ENCODE measurements at places on chromosomes 2 and 18.

DNA sequence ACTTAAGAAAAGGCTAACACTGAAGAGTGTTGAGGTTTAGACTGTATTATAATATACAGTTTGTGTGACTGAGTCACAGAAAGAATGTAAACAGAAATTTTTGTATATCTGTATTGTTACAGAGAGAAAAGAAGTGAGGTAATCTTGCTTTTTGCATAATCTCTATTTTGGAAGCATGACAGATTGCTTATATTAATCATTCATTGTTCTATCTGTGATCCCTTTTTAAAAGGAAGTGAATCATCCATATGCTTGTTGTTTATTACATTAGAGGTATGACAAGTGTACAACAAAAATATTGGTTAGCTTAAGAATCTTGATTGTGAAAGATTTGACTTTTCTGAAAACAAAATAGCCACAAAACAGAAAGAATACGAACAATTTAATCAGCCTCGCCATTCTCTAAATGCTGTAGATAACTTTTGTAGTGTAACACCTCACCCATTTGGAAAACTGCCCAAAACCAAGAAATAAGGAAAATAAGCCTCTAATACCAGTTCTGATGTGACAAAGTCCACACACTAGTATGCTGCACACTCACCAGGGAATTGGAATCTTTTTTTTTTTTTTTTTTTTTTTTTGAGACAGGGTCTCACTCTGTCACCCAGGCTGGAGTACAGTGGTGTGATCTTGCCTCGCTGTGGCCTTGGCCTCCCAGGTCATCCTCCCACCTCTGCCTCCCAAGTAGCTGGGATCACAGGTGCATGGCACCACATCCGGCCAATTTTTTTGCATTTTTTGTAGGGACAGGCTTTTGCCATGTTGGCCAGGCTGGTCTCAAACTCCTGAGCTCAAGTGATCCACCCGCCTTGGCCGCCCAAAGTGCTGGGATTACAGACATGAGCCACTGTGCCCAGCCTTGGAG is 91.5 kb upstream of the LPIN2 start:
- no peak for DNase-seq

GRCh38 chr2:66919286-66919685 is 477.8 kb upstream of the ETAA1 start:
- DNase-seq: no peak

GRCh38 chr2:65263262-65263661 is 35.6 kb downstream of the ACTR2 start:
- no peak for DNase-seq

GRCh38 chr2:149331023-149331400 is 625 bp downstream of the LYPD6 start:
- DNase-seq: no peak

- no peak for DNase-seq
Measured at GRCh38 chr2:120828829-120829632, 93.4 kb downstream of the GLI2 start.

DNA sequence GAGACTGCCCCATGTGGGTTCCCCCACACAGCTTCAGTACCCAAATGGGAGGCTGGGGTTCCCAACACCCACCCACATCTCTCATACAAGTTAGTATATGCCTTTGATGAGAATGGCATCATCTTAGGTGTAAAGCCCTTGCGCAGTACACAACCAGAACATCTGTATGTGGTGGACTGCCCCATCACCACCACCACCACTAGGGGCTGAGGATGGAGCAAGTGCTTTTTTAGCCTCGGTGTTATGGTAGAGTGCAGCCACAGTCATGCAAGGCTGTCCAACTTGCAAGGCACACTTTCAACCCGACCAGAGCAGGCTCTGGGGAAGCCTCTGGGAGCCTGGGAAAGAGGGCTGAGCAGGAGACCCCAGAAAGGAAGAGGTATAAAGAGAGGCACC is 241.2 kb downstream of the TFCP2L1 start:
- no peak for DNase-seq

GRCh38 chr2:181262782-181263181 is 194.4 kb upstream of the ITGA4 start:
- no peak for DNase-seq

GRCh38 chr18:44804033-44804432 is 123.3 kb downstream of the SETBP1 start:
- no peak for DNase-seq

- no peak for DNase-seq
Measured at GRCh38 chr2:105417857-105418436, 19.1 kb upstream of the FHL2 start.

DNA sequence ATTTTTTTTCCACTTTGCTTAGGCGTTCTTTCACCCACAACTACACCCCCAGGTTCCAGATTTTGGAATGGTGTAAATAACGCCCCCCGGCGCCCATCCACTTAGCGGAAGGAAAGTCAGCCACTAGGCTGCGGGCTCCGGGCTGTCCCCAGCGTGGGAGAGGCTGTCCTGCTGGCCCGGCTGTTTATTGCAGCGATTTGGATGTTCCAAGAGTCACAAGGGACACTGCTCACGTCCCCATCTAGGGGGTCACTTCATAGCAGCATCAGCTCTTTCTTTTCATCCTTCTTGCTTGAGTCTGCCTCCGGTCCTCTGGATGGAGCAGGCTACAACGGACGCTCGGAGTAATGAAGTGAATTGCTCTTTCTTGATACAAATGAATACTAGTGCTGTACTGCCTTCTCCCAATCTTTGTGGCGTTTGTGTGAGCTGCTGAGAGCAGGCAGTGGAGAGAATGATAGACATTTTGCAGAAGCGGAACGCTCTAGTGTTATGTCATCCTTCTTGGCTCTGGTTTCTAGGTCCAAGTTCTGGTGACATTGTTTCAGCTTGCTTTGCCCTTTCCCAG is 50.7 kb upstream of the PAIP2B start:
- DNase-seq: no peak

GRCh38 chr2:160029270-160029628 is 33.2 kb downstream of the PLA2R1 start:
- DNase-seq: no peak

DNA sequence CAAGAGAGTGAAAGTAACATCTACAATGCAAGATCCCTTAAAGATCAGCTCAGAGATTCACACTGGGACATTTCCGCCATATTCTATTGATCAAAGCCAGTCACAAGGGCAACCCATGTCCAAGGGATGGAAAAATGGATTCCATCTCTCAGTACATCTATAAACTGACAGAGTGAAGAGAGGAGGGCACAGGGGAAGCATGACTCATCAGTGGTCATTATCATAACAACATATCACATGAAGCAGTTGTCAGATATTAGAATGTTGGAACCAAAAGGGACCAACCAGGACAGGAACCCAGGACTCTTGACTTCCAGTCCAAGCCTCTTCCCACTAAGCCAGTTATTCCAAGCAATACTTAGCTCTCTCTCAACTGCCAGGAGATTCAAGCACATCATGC is 54.9 kb upstream of the IGFBP2 start:
- no peak for DNase-seq

DNA sequence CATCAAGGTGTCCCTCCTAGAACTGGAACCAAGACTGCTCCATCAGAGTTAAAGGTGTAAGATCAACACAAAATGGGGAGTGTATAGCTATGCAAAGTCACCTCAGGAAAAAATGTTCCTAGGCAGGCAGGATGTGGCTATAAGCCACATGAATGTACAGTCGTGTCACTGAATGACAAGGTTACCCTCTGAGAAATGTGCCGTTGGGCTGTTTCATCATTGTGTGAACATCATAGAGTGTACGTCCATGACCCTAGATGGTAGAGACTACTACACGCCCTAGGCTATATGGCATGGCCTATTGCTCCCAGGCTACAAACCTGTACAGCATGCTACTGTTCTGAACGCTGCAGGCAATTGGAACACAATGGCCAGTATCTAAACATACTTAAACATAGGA is 24.5 kb downstream of the TYMS start:
- DNase-seq: peak; percentile 25

- no peak for DNase-seq
Measured at GRCh38 chr2:228426502-228427216, 245.2 kb upstream of the SPHKAP start.

DNA sequence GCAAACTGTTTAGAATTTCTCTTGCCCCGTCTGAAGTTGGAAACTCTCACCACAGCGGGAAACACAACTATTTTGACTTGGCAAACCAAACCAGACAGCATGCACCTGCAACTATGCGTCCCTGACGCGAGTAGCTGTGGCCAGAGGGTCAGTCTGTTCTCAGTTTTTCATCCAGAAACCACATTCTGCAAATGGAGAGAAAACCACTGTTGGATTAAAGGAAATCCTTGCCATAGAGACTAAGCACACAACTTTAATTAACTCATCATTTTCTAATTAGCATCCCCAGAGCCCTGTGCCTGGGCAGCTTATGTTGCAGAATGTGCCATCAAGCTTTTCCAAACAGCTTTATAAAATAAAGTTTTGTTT is 415.7 kb upstream of the TCF4 start:
- no peak for DNase-seq

DNA sequence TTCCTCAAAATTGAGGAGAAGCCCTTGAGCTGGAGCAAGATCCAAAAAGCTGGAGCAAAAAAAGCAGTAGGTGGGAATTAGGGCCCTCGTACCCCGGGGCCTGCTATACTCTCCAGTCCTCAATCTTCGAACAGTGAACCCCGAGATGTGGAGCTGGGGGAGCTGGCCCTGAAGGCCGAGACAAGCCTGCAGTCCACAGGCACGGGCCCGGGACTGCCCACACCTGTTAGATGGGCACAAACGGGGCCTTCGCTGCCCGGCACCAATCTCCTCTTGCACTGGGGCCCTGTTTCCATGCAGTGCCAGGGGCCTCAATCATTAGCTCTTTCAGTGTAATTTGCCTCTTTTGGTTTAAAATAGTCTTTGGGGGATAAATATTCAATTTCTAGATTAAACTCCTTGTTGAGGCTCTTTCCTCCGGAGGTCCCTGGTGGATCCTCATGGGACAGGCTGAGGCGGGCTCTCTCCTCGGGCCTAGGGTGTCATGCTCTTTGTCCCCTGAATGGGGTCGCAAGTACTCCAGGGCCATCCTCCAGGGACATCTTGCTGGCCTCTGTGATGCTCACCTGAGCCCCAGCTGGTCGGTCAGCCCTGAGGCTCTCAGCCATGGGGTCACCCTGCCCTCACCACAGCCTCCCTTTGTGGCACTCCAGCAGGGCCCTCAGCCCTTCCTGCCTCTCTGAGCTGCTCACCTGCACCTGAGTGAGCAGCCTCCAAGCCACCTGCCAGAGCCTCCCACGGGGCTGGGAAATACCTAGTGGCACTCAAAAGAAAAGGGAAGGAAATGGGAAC is 223.6 kb downstream of the ALPK2 start:
- no peak for DNase-seq

DNA sequence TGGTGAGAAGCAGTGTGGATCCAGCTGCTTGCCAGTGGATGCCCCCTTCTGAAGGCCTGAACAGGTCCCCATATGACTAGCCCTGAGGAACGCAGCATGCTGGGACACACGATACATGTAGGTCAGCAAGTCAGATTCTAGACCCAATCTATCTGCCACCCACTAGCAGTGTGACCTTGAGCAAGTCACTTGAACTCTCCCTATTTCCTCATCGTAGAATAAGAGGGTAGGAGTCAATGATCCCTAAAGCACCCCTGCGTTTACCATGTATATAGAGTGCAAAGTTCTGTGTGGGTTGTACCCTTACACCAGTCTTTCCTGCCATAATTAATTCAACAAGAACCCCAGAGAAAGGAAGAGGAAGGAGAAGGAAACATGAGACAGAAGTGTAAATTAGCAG is 123.7 kb downstream of the GALNT14 start:
- DNase-seq: no peak

GRCh38 chr2:160355080-160355479 is 138.5 kb downstream of the RBMS1 start:
- no peak for DNase-seq

DNA sequence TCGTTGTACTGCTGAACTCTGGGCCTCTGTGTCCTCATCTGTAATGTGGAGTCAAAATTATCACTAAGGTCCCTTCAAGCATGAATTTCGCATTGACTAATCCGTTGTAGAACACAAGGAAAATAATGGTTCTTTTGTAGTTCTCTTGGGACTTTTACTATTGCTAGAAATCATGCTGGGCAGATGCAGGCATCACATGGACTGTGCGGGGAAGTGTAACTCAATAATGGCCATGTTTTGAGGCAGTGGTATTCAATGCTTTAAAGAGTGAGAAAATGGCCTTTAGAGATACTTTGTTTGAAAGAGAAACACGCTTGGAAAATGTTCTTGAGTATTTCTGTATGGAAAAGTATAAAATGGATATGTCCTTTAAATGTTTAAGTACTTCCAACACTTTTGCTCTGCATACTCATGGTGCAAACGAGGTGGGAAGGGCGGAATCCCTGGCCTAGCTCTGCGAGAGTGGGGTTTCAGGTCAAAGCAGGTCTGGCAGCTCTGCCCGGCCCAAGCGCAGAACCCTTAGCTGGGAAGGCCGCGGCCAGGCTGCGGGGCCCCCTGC is 117.3 kb upstream of the MSTN start:
- DNase-seq: no peak

DNA sequence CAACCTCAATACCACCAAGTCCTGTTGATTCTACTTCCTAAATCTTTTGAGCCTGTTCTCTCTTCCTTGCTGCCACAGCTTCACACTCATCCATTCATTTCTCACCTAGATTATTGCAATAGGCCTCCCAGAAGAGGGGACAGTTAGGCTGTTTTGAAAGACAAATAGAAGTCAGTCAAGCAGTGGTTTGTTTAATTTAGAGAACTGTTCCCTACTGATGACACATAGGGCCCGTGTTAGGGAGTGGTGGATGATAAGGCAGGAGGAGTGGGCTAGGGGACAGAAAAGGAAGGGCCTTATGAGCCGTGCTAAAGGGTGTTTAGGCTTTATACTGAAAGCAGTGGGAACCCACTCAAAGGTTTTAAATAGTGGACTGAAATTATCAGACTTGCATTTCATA is 59.6 kb upstream of the ZFP36L2 start:
- no peak for DNase-seq

GRCh38 chr18:35923939-35924684 is 48.4 kb upstream of the RMP24 start:
- DNase-seq: no peak

DNA sequence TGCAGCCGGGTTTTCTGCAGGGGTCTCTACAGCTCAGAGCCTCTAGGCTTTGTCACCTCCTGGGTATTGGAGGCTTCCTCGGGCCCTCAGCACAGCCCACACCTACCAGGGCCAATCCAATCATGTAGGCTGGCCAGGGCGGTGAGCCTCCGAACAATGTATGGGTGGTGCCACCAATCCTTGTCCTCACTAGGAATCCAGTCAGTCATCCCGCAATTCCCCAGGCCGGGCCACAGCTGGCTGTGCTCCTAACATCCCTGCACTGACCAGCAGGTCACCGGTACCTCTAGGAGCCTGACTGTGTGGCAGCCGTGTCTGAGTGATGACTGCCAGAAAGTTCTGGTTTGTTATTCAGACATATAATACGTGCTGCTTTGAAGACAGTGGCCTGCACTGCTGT is 129.4 kb downstream of the SH3RF3 start:
- DNase-seq: no peak

- no peak for DNase-seq
Measured at GRCh38 chr2:60523963-60524362, 29.5 kb downstream of the BCL11A start.

- no peak for DNase-seq
Measured at GRCh38 chr2:227267410-227268115, 57.5 kb upstream of the MFF start.

All from stimulated activated CD4-positive, alpha-beta T cell treated with anti-CD3 and anti-CD28 coated beads, Interleukin-1b, Interleukin-23, amount 100 ng/mL, for 24 hours (primary cell).